ENCODE measurements at places on chromosomes 11 and 22.

GRCh38 chr22:26448334-26448733 lies 19.3 kb downstream of the ASPHD2 start:
- DNase-seq, result no peak

- DNase-seq, result no peak
Measured at GRCh38 chr11:18374956-18375355, 19.4 kb upstream of the LDHA start.

GRCh38 chr11:45079567-45079942 lies 66.9 kb upstream of the PRDM11 start:
- no peak for DNase-seq

DNA sequence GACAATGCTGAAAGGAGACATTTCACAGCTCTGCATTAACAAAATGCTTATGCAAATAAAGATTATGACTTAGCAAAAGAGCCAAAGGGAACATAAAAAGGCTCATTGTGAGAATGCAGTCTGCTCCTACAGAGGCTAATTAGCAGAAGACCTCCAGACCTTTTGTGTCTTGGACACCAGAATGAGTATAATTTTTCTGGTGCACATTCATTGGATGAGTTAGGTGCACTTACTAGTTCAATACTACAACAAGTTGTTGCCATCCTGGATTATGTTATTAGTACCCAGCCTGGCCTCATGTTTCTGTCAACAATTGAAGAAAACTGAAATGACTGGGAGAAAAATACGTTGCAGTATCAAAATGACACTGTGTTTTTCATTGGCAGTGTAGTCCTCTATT lies 613.2 kb upstream of the CHORDC1 start:
- no peak for DNase-seq

GRCh38 chr22:35344956-35345690 lies 35.8 kb upstream of the HMOX1 start:
- no peak for DNase-seq

GRCh38 chr11:106461148-106461691 lies 383.8 kb downstream of the AASDHPPT start:
- no peak for DNase-seq

DNA sequence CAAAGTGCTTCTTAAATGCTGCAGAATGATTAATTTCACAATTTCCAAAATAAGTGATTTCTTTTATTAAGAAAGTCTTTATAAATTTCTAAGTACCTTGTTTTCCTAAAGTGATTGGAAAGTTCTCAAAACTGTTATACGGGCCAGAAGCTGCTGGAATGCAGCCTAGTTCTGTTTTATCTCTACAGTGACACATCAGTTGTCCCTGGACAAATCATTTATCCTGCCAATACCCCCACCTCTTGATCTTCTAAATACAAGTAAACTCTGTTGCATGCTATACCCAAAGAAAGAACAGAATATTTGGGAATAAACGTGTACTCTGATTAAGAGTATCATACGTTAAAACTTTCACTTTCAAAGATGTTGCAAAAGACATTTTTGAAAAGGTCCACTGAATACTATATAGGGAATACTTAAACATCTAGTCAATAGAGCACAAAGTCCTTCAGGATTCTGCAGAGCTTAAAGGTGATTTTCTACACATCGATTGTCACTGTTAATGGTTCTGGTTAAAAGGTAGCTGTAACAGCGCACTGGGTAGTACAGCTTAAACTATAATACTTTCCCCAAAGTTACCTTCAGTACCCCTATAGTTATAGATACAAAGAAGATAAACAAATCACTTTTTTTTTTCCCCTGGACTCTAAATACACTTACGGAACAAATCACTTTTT lies 92.1 kb upstream of the APOA1 start:
- no peak for DNase-seq

Measured in activated CD4-positive, alpha-beta T cell treated with anti-CD3 and anti-CD28 coated beads, Interleukin-2, amount 10 ng/mL, durations not matched to agents 7 days and 5 days (primary cell).